ENCODE measurements at places on chromosomes 12 and 14.

DNA sequence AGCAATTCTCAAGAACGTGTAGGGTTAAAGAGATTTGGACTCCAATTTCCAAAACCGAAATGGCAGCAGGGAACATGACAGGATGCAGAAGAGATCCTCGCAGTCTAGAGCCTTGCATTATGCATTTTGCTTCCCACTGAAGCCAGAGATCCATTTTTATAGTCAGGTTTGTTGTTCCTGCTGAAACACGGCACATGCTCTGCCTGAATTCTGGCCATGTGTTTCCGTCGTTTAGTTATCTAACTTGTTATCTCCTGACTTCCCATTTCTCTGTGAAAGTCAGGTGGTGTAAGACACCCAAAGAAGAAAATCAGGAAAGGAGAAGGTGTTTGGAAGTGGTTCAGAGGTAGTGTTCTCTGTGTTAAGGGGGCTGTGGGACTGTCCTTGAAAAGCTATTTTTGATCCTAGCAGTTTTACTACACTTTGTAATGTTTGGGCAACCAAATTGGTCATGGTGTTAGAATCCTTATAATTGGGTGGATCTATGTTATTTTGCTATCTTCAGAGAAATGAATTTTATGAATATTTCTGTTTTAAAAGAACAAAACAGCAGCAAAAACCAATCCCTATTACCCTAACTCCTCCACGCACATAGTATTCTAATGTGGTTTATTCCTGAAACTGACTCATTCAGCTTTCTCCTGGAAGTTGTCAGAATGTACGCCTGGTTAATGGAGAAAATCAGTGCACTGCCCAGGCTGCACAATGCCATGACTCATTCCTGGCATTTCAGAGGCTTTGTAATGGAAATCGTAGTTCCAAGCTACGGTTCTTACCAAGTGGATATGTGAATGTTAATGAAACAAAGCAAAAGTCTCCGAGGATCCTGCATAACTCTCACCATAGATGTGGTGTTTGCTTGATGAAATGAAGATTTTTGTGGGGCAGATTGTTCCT is 110.1 kb downstream of the SAMD4A start:
- DNase-seq, result no peak

DNA sequence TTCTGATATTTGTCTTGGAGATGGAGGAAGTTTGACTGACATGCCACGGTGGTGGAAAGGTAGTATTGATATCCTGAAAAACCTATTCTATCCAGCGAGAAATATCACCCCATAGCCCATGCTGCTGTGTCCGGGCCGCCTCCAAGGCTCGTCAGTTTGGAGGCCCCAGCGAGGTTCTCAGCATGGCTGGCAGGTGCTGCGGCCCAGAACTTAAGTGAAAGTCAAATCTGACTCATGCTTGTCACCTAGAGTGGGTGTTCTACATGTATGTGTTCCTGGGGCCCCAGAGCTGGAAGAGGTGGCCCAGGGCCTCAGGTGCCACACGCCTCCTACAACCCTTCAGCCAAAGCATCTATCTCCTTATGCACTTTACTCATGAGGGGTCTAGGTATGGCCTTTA is 92.9 kb downstream of the GCH1 start:
- no peak for DNase-seq

- no peak for DNase-seq
Observed at GRCh38 chr14:49994951-49995561, 102.2 kb downstream of the ARF6 start.

- DNase-seq, result no peak
Observed at GRCh38 chr12:53974084-53975063, at the start of gene HOTAIR. Gene HOTAIR, minus strand, starts transcription at chr12:53974954.

Data from cerebellar nuclear complex (tissue), 1 donor.